ENCODE measurements at places on chromosomes 7 and 10. TPM values are rescaled to one million over a fixed set of nuclear protein-coding genes. Genes with fewer than 3 reads are reported as not detected.

DNA sequence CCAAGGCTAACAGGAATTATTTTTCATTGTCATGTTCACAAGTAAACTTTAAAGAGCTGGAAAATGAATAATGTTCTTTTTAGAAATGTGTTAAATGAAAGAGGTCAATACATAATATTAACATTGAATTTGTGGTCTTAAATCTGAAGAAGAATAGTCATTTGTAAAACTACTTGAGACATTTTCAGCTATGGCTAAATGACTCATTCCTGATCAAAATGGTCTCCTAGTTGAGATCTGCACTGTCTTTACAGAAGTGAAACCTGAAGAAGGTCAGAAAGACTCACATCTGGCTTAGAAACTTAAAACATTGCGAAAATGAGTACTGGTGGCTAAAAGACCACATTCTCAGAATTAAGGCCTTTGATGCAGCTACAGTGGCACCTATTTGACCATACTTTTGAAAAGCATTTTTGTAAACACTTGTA is 5.9 kb downstream of the PIK3CG start:
- no peaks in the 10 kb centered on the region for H3K27me3 ChIP-seq
- peak; percentile 5 for DNase-seq
- no peaks in the 10 kb centered on the region for H3K36me3 ChIP-seq
- H3K27ac ChIP-seq: no peak overlapping the region

DNA sequence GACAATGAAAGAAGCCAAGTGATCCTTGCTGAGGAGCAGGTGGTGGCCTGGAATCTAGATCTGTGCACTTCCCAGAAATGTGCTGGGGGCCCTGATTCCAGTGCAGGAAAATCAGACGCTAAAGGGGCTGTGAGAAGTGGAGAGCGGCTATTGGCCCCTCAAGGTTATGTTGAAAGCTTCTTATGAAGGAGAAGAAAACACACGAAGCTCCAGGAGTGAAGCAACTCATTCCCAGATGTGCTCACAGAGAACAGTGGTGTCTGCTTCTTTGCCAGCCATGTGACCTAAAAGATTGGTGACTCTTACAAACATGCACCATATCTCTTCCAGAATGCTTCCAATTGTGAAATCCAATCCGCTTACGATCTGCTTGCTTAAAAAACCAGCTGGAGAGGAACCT is 679.3 kb upstream of the IGFBP3 start:
- H3K36me3 ChIP-seq: no peaks in the 10 kb centered on the region
- no peak overlapping the region for H3K4me3 ChIP-seq
- DNase-seq: peak; percentile 2
- peaks cover 2% of the 10 kb centered on the region for H3K27me3 ChIP-seq
- H3K27ac ChIP-seq: no peak overlapping the region

DNA sequence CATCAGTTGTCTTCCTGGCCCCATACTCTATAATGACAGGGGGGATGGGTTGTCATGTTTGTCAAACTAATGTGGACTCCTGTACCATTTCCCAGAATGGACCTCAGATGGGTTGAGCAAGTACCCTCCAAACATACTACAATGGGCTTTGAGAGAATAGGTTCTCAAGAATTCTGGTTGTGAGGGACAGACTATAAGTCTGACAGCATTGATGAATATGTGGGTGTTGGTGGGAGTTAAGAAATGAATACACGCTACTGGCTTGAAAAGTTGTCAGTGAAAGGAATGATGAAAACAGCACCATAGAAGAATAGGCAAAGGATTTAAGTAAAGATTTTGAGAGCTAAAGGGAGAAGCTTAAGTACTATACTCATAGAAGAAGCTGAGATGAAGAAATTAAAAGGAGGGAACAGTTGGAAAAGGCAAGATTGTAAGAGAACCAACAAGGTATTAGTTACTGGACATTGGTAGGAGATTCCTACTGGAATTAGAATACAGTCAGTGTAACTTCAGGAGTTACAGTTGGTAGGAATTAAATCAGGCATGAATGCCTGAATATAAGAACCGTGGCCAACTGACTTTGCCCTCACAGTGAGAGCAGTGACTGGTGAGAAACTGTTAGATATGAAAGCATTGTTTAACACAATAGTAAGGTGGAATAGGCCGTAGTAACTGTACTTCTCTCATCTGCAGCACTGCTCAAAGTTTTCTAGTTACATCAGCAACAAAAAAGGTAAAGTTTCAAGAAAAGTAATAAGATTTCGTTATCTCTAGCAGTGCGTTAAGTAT is 86.3 kb downstream of the LCOR start:
- no peaks in the 10 kb centered on the region for H3K4me1 ChIP-seq
- DNase-seq: no peak
- no peaks in the 10 kb centered on the region for H3K36me3 ChIP-seq

DNA sequence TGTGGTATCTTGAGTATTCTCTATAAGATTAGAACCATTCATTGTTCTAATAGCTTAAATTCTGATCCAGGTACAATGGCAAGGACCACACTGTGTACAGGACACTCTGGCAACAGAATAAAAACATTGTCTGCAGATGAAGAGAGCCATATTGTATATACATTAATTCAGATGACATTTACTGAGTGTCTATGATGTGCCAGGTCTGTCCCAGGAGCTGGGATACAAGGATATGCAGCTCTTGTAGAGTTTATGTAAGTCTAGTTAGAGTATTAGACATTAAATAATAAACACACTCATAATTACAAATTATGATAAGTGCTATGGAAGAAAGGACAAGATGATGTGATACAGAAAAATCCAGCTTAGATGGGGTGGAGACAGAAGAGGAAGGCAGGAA is 184.1 kb downstream of the HIBADH start:
- no peaks in the 10 kb centered on the region for H3K36me3 ChIP-seq
- DNase-seq: no peak
- H3K4me3 ChIP-seq: no peak overlapping the region
- no peaks in the 10 kb centered on the region for H3K27me3 ChIP-seq
- H3K4me1 ChIP-seq: no peaks in the 10 kb centered on the region

Gene PDAP1
- total RNA-seq: 34.7 TPM
